Right hindlimb (tissue), 1 donor: ENCODE measurements at places on chromosomes 2 and 18.
A peak's percentile ranks its signal among the peaks of the same experiment; 100 is the strongest.

GRCh38 chr2:222837643-222838056 lies 23.2 kb upstream of the ACSL3 start:
- no peak for DNase-seq

- DNase-seq = no peak
Observed at GRCh38 chr2:152559008-152559407, 158.3 kb downstream of the PRPF40A start.

DNA sequence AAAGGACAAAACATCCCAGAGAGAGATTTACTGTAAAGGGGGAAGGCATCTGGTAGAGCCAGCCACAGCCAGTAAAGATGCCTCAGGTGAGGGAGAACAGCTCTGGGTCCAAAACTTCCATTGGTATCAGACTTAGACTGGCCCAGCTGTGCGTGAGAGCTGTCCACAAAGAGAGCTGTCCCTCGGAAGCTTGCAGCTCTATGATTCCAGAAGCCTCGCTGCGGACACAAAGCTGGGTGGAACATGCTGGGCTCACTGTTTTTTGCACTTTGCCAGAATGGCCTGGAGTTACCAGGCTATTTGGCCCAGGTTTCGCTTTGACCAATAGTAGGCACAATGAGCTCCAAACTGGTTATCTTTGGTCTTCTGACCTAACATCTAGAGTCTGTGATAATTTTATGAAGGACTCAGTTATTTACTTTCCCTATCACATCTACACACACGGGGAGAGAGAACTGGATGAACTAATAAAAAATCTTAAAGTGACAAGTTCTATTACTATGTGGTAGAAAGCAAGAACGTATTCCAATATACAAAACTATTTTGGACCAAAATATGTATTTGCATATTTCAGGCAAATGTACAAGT lies 101.9 kb downstream of the DNER start:
- DNase-seq = no peak

DNA sequence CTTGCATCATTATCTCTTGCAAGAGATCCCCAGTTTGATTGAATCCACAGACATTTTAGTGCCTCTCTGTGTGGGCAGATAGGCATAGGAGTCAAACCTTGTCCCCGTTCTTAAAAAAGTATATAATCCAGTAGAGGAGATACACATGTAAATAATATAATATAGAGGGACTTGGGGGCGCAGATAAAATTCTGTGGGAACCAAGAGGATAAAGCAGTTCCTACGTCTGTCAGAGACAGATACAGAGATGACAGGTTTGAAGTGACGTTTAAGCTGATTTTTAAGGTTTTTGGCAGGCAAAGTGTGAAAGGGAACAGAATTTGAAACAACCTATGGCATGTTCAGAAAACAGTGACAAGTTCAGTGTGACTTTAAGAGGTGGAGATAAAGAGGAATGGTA lies 63.1 kb downstream of the CAB39 start:
- no peak for DNase-seq

DNA sequence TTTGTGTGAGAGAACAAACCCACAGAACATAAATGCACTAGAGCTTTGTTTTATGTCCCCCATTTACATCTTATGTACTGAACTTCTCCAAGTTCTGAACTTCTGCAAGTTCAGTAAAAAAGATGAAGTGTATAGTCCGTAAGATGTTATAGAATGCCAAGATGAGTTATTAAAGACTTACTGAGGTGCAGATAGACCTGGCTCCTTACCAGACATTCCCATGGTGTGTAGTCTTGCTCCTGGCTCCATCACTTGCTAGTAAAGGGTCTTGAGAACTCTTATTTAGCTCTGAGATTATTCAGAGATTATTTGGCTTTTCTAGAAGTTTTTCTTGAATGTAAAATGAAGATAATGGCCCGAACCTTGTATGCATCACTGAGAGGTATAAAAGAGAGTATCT lies 16.8 kb downstream of the GULP1 start:
- DNase-seq = no peak

GRCh38 chr18:2204736-2205135 lies 366.6 kb downstream of the METTL4 start:
- no peak for DNase-seq

DNA sequence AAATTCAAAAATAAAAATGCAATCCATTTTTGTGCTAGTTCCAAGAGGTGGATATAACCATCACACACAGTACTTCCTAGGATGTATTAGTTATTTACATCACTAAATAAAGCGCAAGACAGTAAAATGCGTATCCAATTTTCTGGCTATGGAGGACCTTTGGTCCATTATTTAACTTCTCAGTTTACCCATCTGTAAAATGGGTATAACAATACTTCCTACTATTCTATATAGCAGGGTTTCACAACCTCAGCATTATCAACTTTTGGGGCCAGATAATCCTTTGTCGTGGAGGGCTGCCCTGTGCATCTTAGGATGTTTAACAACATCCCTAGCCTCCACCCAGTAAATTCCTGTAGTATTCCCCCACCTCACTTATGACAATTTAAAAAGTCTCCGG lies 275.1 kb upstream of the PKDCC start:
- no peak for DNase-seq

DNA sequence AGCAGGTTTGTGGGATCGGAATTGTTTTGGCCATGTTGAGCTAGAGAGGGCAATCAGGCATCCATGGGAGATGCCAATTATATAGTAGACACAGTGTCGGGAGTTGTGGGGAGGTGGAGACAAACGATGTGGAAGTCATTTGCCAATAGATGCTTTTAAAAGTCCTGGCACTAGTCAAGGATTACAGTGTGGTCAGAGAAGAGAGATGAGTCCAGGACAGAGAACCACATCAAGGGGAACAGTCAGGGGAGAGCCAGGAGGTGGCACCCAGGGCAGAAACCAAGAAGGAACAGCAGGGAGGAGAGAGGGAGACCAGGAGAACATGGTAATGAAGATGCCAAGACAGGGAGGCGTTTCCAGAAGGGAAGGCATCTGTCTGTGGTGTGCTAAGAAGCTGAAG lies 81.2 kb downstream of the ARL4C start:
- DNase-seq = no peak

- no peak for DNase-seq
Observed at GRCh38 chr2:203360833-203361430, 32.7 kb downstream of the ABI2 start.

- DNase-seq = no peak
Observed at GRCh38 chr2:8620611-8621382, 61.1 kb upstream of the ID2 start.

- DNase-seq = peak; percentile 91
Observed at GRCh38 chr2:238285653-238286082, 2.7 kb downstream of the PER2 start.

DNA sequence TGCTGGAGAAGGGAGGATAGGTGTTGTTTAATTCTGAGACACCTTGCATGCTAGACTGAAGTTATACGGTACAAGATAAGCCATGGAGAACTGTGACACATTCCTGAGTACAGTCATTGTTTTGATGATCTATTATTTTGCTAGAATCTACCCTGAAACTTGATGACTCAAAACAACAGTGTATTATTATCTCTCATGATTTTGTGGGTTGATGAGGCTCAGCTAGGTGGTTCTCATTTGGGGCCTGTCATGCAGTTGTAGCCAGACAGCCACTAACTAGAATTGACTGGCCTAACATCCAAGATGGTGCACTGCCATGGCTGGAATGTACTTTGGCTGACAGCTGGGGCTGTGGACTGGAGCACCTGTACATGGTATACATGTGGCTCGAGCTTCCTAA lies 5.4 kb upstream of the IL1R1 start:
- no peak for DNase-seq

DNA sequence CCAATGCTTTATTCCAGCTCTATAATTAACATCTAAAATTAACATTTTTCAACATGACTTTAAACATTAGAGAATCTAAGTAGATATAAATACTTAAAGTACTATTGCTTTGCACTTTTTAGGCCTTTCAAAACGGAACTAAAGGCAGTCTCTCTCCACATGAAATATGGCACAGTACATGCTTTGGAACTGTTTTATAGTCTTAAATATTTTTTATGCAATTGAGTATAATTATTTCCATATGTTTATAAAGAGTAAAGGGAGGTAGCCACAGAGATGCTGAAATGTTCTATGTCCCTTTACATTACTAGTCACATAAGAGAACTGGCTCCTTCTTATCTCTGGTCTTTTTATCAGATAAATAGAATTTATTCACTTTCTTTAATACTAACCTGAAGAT lies 674.0 kb downstream of the PLCL1 start:
- no peak for DNase-seq

- DNase-seq = no peak
Observed at GRCh38 chr2:172869861-172870260, 134.2 kb downstream of the RAPGEF4 start.

GRCh38 chr18:53147472-53147871 lies 807.5 kb downstream of the DCC start:
- DNase-seq = no peak

- no peak for DNase-seq
Observed at GRCh38 chr2:10668402-10669012, 21.3 kb downstream of the NOL10 start.

DNA sequence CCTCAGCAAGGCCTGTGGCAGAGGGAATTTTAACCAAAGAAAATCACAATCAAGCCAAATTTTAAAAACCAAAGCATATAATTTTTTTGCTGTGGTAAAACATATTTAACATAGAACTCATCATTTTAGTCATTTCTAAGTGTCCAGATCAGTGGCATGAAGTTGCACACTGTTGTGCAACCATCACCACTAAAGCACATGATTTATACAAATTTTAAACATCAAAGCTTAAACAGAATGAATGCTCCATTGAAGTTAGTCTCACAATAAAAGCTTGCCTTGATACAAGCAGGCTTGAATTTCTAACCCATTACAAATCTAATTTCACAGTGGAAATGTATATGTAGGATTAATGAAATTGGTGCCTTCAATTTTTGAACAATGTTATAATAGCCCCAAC lies 31.2 kb downstream of the FTCDNL1 start:
- no peak for DNase-seq

- DNase-seq = no peak
Observed at GRCh38 chr2:69604026-69604678, 39.4 kb downstream of the AAK1 start.

- DNase-seq = no peak
Observed at GRCh38 chr18:78292618-78293380, 686.8 kb upstream of the SALL3 start.

DNA sequence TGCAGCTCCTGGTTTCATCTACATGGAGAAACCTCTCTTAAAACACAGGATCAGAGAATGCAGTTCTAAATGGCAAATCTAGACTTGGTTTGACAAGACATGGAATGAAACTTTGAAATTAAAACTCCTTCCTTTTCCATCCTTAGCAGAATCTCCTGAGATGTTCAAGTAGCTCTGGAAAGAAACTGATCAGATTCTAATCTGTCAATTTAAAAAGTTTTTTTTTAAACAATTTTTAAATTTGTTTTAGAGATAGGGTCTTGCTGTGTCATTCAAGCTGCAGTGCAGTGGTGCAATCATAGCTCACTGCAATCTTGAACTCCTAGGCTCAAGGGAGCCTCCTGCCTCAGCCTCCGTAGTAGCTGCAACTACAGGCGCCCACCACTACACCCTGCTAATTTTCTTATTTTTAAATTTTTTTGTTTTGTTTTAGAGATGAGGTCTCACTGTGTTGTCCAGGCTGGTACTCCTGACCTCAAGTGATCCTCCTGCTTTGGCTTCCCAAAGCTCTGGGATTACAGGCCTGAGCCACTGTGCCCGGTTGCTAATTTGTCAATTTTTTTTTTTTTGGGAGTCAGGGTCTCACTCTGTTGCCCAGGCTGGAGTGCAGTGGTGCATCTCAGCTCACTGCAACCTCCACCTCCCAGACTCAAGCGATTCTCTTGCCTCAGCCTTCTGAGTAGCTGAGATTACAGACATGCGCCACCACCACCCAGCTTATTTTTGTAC lies 216.7 kb downstream of the TGIF1 start:
- no peak for DNase-seq

- DNase-seq = no peak
Observed at GRCh38 chr2:230441227-230441897, 25.4 kb downstream of the SP100 start.

- DNase-seq = no peak
Observed at GRCh38 chr2:71496156-71496770, 42.9 kb downstream of the DYSF start.

DNA sequence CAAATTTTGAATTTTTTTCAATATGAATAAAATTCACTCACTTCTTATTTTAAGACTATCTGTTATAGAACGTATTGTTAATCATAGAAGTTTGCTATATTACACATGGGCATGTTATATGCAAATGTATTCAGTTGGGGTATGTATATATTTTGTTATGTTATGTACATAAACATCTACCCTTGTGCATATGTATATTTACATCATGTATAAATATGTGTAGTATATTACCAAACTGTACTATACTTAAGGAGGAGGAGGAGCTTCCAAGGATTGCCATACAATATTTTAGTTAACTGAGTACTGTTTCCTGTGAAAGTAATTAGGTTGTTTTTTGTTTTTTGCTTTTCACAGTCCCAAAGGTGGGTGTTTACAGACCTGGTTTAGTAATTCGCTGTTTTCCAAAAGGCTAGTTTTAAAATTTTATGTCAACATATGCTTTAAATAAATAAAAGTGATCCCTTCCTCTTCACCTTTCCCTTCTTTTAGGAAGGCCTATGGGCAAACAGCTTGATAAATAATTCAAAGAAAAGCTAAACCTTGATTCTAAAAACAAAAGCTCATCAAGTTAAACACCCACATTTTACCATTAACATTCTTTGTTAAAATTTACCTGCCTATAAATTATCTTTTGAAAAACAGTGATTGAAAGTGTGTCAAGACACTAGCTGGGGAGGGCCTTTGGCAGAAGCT lies 12.9 kb upstream of the POU3F3 start:
- DNase-seq = no peak

GRCh38 chr2:205660521-205661124 lies 21.7 kb upstream of the NRP2 start:
- peak; percentile 70 for DNase-seq

GRCh38 chr2:97354576-97354975 lies 235.1 kb downstream of the ANKRD36B start:
- peak; percentile 17 for DNase-seq

GRCh38 chr2:21424375-21424774 lies 300.6 kb downstream of the TDRD15 start:
- DNase-seq = no peak

DNA sequence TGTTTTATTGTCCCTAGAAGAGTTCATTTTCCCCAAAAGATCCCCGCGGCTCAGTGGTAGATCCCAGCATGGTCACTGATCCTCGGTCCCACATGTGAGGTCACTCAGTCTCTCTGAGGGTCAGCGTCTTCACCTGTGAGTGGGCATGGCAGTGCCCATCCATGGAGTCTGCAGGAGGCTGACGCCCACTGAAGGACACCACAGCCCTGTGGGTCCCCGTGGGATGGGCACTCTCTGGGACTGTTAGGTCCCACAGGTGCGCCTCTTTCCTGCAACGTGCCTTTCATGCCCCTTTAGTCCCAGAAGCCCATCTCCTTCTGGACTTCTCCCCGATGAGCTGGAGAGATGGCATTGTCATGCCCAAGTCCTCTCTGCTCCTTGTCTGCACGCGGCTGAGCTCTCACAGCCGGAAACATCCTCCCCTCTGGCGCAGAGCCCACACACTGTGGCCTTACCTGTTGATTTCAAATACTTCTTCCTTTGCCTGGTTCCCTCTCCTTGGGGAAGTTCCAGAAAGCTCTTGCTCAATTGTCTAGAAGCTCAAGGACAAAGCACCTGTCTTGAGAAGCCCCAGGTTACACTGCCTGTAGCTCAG lies 75.9 kb downstream of the PTGR3 start:
- DNase-seq = no peak
